IMR-90 (cell line): ENCODE measurements at places on chromosomes 3 and 15. TPM values are rescaled to one million over a fixed set of nuclear protein-coding genes. Genes with fewer than 3 reads are reported as not detected.

The PGBD4 gene
- 1.3 and 1.9 TPM in 2 replicates for total RNA-seq

- peaks cover 7% of the 10 kb centered on the region for H3K27me3 ChIP-seq
- H3K4me1 ChIP-seq: no peaks in the 10 kb centered on the region
- no peak overlapping the region for H3K27ac ChIP-seq
- no peak overlapping the region for H3K4me3 ChIP-seq
- no peaks in the 10 kb centered on the region for H3K36me3 ChIP-seq
Observed at GRCh38 chr3:11995120-11995519, 9.1 kb upstream of the SYN2 start.

DNA sequence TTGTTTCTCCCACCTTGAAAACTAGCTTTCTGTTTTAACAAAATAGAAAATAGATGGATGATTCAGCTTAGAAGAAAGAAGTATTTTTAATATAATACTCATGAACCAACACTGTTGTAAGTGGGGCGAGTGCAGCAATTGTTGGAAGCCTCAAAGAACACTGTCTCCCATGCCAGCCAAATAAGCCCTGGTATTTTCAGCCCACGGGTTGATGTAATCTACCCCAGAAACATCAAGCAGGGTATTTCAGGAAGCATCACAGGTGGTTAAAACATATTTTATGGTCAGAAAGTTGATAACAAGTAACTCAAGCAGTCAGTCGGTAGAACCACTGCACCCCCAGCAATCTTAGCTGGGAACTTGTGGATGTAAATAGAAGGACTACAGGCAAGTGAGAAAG is 115.9 kb downstream of the SV2B start:
- no peak overlapping the region for H3K4me3 ChIP-seq
- no peaks in the 10 kb centered on the region for H3K36me3 ChIP-seq
- H3K27ac ChIP-seq: no peak overlapping the region
- DNase-seq: no peak

The MAGEL2 gene
- total RNA-seq: under 0.01 and 0.18 TPM in 2 replicates

DNA sequence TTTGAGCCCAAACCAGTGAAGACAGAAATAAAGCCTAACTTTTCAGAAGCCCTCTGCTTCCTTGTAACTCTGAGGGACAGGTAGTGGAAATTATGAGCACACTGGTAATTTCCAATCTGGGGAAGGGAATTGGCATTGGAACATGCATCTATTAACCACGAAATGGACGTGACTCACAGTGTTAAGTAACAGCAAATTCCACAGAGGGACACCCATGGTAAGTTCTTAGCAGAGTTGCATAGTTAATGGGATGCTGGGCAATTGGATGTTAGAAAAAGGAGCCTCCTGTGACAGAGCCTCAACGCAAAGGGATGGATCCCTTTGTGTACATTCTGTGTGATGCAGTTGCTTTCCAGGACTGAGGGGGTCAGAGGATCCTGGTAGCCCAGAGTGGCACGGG is 168.6 kb downstream of the SEMA6D start:
- no peak overlapping the region for H3K27ac ChIP-seq
- H3K36me3 ChIP-seq: no peaks in the 10 kb centered on the region
- DNase-seq: peak; percentile 28
- H3K27me3 ChIP-seq: no peaks in the 10 kb centered on the region; the same call in 1 of the 2 replicates

The ALG1L2 gene
- not detected in 2 replicates for total RNA-seq

GRCh38 chr3:150443331-150443741 is 35.2 kb downstream of the TSC22D2 start:
- DNase-seq: peak; percentile 80
- peaks cover 15% of the 10 kb centered on the region for H3K4me1 ChIP-seq
- H3K4me3 ChIP-seq: no peak overlapping the region
- no peak overlapping the region for H3K27ac ChIP-seq

The LDHAL6B gene
- total RNA-seq: not detected in 2 replicates

The ISL2 gene
- 1.1 and 1.3 TPM in 2 replicates for total RNA-seq

- H3K27me3 ChIP-seq: no peaks in the 10 kb centered on the region
- H3K4me1 ChIP-seq: peaks cover 14% of the 10 kb centered on the region
- H3K36me3 ChIP-seq: peaks cover 3% of the 10 kb centered on the region; the same call in 1 of the 2 replicates
Observed at GRCh38 chr3:23865595-23866396, 51.0 kb downstream of the NKIRAS1 start.

GRCh38 chr15:64580696-64581407 is 120.5 kb downstream of the ZNF609 start:
- H3K27me3 ChIP-seq: no peaks in the 10 kb centered on the region
- H3K36me3 ChIP-seq: peaks cover 6% of the 10 kb centered on the region
- H3K4me3 ChIP-seq: no peak overlapping the region
- no peak for DNase-seq

DNA sequence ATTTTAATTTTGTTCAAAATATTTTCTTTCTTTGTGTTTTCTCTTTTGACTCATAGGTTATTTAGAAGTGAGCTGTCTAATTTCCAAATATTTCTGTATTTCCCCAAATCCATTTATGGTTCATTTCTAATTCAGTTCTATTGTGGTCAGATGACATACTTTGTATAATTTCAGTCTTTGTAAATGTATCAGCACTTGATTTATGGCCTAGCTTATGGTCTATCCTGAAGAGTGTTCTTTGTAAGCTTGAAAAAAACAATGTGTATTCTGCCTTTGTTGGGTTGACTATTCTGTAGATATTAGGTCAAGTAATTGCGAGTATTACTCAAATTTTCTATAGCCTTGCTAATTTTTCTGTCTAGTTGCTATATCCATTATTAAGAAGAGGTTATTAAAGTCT is 311.2 kb downstream of the OCA2 start:
- no peaks in the 10 kb centered on the region for H3K36me3 ChIP-seq
- no peak overlapping the region for H3K27ac ChIP-seq
- H3K27me3 ChIP-seq: no peaks in the 10 kb centered on the region
- no peaks in the 10 kb centered on the region for H3K4me1 ChIP-seq

The RLBP1 gene
- not detected in 2 replicates for total RNA-seq

GRCh38 chr15:40054855-40055575 is 16.0 kb upstream of the SRP14 start:
- H3K36me3 ChIP-seq: no peaks in the 10 kb centered on the region
- DNase-seq: peak; percentile 82
- peaks cover 21% of the 10 kb centered on the region for H3K4me1 ChIP-seq
- H3K27ac ChIP-seq: no peak overlapping the region
- no peaks in the 10 kb centered on the region for H3K27me3 ChIP-seq
- H3K4me3 ChIP-seq: no peak overlapping the region

The VILL gene
- total RNA-seq: 2.3 and 2.5 TPM in 2 replicates

The OCA2 gene
- under 0.01 TPM in 1 of 2 replicates, not detected in the other for total RNA-seq
